Activated T-helper 1 cell treated with anti-CD3 and anti-CD28 coated beads, Interleukin-2, amount 50 U/mL, for 16 hours (primary cell): ENCODE measurements at places on chromosomes 1 and 21.

DNA sequence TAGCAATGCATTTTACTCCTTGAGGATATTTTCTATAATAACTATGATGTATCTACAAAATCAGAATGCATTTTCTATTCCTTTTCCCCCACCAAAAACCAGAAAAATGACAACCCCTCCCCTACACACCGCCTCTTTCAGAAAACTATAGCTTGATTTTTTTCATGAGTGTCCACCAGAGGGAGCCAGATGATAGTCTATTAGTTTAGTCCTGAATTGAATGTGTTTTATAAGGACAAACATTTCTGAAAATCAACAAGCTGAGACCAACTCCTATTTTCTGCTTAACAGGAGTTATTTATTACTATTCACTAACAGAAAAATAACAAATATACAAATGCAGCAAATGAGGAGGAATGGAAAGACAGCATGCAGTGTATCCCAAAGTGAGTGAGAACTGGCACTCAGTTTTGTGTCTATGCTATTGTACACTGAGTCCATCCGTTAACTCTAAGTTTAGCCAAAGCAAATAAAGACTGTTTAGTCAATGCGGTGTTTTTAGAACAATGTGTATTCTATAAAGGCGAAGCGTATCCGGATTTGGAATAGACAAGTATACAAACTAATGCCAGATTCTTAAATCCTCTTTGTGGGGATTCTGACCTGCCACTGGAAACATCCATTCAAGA is 182.6 kb downstream of the VAV3 start:
- no peak for DNase-seq

DNA sequence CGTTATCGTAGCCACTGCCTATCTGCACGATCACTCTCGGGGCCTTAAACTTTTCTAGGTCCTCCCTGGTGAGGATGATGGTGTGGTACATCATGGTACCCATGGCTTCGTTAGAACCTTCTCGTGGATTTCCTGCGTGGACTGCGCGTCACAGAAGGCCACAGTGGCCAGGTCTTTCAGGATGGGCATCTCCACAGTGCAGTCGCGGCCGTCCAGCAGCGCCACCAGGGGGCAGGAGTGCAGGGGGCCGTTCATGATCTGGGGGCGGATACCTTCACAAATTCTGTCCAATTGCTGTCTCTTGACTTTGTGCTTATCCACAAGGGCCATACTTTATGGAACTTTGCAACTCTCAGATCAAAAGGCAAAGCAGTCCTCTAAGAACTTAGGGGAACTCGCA is 69.6 kb downstream of the WLS start:
- DNase-seq, result no peak

DNA sequence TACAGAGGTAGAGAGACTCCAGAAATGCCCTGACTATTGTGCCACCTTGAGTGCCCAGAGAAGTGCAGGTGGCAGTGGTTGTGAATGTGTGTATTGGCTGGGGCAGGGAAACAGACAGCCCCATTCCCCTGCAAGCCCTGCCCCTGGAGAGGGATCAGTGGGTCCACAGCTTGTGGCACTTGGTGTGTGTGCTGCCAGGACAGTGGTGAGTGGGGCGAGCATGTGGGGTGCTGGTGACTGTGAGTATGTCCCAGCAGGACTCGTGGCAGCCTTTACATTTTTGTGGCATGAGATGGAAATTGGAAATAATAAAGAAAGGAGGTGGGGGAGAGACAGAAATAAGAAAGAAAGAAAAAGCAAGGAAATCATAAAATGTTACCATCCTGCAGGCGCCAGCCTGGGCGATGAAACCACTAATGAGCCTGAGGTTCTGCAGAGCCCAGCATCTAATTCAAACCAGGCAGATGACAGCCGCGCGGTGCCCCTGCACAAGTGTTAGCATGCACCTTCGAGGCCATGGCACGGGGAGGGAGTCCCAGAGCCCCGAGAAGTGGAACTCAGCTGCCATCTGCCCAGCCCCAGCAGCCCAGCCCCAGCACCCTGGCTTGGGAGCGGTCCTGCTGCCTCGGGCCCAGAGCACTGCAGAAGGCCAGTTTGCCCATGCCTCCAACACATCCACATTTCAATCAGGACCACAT is 49.1 kb upstream of the ZBTB40 start:
- no peak for DNase-seq

DNA sequence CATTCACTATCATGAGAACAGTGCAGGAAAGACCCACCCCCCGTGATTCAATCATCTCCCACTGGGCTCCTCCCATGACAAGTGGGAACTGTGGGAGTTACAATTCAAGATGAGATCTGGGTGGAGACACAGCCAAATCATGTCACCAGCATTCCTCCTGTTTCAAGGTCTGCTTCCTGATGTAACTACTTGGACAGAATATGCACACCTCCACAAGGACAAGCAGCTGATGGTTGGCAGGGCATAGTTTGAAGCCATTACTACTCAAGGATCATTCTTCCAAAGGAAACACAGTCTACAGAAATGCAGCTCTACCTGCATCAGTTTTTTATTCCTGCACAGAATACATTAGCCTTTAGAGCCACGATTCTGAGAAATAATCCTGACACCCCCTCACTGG is 28.5 kb upstream of the RNF2 start:
- DNase-seq, result no peak

GRCh38 chr1:111290104-111290503 is 547 bp upstream of the CHIA start:
- no peak for DNase-seq

DNA sequence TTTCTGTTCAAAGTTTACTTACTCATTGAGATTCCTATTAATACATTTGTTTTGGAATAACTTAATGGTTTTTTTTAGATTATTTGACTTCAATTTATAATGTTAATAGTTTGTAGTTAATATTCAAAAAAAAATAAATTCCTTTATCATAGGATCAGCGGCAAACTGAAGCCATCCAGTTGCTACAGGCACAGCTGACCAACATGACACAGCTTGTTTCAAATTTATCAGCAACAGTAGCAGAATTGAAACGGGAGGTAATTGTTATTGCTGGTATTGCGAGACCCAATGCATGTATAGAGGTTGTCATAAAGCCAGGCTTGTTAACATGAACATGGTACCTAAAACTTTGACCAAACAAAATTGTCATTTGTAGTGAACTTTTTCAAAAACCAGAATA is 59.0 kb upstream of the FASLG start:
- no peak for DNase-seq

DNA sequence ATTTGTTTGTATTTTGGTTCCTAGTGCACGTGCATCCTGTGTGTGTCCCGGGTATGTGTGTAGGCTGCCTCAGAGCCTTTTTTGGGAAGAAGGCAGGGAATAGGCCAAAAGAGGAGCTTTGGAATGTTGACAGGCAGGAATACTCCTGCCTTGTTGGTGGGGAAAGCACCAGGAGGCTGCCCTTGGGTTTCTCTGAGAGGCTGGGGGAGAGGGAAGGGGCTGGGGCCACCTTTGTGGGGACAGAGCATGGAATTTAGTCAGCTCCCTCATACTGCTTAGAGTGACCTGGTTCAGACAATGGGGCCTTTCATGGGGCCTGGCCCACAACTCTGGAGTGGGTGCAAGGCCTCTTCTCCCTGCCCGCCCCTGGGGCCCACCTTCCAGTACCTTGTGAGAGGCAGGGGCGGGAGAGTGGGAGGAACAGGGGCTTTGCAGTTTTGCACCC is 31.3 kb downstream of the ACOT11 start:
- DNase-seq, result no peak

- no peak for DNase-seq
These were observed 52.8 kb upstream of the GOLT1A start for GRCh38 chr1:204266504-204267034.

- DNase-seq, result no peak
These were observed 33.5 kb upstream of the C1orf53 start for GRCh38 chr1:197868751-197869489.

DNA sequence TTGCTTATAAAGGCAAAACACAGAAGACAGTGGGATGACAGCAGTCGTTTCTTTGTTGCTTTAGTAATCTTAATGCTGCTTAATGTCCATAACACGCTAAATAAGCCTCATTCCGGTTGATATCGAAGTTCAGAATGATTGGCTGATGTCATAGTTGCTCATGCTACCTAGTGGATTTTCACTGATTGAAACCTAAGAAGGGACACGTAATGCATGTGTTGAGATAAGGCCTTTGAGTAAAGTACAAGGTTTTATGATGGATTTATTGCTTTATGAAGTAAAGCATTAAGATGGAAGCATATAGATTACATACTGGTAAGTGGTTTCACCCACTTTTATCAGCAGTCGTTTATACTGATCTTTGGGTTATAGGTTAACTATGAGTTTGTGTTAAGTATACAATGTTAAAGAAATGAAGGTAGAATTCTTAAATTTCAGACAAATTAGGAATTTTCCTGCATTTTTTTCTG is 25.1 kb downstream of the IARS2 start:
- DNase-seq, result no peak

GRCh38 chr1:15051882-15052528 is 101.5 kb upstream of the TMEM51 start:
- no peak for DNase-seq

DNA sequence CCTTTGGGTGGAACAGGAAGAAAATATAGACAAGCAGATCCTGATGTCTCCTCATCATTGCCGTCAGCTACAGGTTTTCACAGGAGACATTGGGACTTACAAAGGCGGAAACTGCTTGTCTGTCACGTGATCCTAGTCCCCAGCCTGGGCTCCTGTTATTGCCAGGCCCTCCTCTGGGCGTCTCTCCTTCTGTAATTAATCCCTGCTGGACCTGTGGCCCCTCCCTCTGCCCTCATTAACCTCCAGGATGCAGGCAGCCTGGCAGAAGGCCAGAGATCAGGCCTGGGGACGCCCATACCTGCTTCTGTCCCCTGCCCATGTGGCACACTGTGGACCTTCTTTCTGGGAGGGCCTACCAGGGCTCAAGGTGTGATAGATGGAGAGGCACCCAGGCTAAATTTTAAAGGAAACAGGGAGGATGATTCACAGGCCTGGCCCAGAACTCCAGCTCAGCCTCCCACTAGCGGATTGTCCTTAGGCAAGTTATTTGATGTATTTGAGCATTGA is 2.4 kb downstream of the S100A5 start:
- no peak for DNase-seq

DNA sequence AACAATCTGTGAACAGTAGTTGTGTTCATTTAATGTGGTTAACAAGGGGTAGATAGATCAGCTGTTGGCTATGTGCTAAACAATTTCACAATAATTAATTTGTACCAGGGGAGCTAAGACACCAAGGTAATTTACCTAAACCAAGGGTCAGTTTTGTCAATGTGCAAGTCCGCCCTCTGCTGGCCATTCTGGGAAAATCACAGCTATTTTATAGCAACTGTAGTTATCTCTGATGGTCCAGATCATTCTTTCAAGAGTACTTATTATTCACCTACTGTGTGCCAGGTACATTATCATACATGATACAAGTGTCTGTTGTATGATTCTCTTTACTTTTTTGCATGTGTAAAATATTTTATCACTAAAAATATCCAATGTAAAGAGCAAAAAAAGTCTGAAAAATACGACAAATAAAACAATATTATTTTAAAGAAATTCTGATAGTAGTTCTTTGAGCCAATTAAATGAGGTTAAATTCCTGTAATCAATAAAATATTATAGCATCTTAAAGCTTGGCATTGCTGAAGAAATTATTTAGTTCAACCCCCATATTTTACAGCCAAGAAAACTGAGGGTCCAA is 312.3 kb upstream of the FAM78B start:
- DNase-seq, result no peak

- DNase-seq, result no peak
These were observed 23.8 kb upstream of the APP start for GRCh38 chr21:26194326-26194725.

GRCh38 chr21:33196941-33197374 is 32.8 kb upstream of the IFNAR2 start:
- peak; percentile 15 for DNase-seq

DNA sequence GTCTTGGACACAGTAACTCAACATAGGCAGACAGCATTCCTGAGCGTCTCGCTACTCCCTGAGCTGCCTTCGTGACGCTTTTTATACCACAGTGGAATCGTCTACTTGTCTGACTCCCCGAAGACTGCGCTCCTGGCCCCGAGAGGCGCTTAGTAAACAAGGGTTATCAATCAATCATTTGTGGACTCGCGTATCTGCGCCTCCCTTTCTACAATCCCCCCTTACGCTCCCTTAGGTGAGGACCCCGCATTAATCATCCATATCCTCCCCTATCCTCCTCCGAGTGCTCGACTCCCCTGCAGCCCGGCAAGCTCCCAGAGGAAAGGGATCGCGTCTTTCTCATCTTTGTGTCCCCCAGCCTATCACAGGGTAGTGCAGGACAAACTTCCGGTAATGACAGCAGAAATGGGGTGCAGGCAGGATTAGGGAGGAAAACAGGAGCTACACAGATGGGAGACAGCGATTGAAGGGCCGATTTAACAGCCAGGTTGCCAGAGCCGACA is 522 bp downstream of the TMEM59 start:
- DNase-seq, result peak; percentile 20

DNA sequence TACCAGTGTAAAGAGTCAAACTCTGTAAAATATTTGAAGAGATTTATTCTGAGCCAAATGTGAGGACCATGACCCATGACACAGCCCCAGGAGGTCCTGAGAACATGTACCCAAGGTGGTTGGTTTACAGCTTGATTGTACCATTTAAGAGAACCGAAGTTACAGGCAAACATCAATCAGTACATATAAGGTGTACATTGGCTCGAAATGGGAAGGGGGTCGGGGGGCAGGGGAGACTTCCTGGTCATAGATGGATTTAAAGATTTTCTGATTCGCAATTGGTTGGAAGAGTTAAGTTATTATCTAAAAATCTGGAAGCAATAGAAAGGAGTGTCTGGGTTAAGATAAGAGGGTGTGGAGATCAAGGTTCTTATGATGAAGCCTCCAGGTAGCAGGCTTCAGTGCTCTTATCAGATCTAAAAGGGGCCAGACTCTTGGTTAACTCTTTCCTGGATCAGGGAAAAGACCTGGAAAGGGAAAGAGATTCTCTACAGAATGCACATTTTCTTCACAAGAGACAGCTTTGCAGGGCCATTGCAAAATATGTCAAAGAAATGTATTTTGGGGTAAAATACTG is 47.5 kb upstream of the NTPCR start:
- DNase-seq, result no peak

- peak; percentile 58 for DNase-seq
These were observed 10.8 kb upstream of the TIAM1 start for GRCh38 chr21:31354604-31355443.

GRCh38 chr1:108119500-108119899 is 80.6 kb downstream of the SLC25A24 start:
- DNase-seq, result no peak

- DNase-seq, result no peak
These were observed 60.6 kb downstream of the DYRK1A start for GRCh38 chr21:37427221-37427620.

GRCh38 chr1:227883641-227884301 is 64.0 kb downstream of the WNT9A start:
- no peak for DNase-seq

- no peak for DNase-seq
These were observed 20.6 kb downstream of the TRAF5 start for GRCh38 chr1:211347077-211347844.

GRCh38 chr1:85502171-85502570 is 37.2 kb upstream of the DDAH1 start:
- DNase-seq, result no peak

- DNase-seq, result no peak
These were observed 87.3 kb downstream of the HSF2BP start for GRCh38 chr21:43571976-43572375.

- DNase-seq, result no peak
These were observed 738 bp downstream of the CAMK1G start for GRCh38 chr1:209584231-209584672.

- no peak for DNase-seq
These were observed 599.0 kb downstream of the KIF26B start for GRCh38 chr1:245753807-245754206.

GRCh38 chr1:205531191-205532025 is 26.9 kb downstream of the CDK18 start:
- DNase-seq, result no peak

GRCh38 chr1:214540324-214540723 is 11.1 kb downstream of the PTPN14 start:
- DNase-seq, result no peak
